ENCODE measurements at places on chromosomes 1 and 21.

DNA sequence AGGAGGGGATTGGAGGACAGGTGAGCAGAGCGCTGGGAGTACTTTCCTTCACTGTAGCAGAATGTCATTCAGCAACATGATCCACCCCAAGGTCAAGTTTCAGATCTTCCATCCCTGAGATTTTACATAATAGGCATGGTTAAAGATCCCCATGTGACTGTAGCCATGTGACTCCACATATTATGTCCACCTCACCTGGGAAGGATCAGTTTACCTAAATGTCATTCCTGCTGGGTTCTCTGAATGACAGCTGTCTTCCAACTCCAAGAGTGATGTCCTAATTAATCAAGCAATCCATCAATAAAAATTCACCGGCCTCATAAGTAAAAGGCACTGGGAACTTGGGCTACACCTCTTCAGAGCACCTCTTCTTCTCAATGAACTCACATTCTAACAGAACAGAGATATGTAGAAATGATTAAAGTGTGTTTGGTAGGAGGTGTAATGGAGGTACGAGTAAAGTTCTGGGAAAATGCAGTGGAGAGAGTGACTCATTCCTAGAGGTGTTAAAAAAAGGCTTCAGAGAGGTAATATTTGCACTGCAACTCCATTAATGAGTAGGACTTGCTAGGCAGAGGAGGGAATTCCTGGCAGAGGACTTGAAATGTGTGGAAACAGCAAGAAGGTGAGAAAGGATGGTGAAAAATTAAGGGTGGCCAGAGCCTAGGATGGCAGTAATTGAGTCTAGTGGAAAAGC, 22.2 kb upstream of the MAPKAPK2 start:
- DNase-seq: no peak

- DNase-seq: no peak
Measured at GRCh38 chr1:161189036-161189435, 9.8 kb downstream of the ADAMTS4 start.

DNA sequence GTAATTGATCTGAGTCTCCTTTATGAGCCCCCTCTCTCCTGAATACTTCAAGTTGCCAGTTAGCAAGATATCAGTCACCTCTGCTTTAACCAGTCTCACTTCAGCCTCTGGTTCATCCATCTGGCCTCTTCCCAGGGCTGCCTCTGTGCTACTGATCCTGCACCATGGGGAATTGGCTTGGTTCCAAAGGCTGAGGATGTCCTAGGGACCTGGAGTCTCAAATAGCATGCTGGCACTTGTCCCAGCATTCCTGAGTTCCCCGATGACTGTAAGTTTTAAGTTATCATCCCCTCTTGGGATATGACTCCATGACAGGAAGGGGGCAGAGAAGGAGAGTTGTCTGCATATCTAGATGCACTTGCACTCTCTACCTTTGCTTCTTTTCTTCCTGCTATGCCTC, 252.0 kb downstream of the PTBP2 start:
- no peak for DNase-seq

- DNase-seq: no peak
Measured at GRCh38 chr1:57232500-57232899, 191.4 kb downstream of the DAB1 start.
